ENCODE measurements at places on chromosomes 1 and 21.

DNA sequence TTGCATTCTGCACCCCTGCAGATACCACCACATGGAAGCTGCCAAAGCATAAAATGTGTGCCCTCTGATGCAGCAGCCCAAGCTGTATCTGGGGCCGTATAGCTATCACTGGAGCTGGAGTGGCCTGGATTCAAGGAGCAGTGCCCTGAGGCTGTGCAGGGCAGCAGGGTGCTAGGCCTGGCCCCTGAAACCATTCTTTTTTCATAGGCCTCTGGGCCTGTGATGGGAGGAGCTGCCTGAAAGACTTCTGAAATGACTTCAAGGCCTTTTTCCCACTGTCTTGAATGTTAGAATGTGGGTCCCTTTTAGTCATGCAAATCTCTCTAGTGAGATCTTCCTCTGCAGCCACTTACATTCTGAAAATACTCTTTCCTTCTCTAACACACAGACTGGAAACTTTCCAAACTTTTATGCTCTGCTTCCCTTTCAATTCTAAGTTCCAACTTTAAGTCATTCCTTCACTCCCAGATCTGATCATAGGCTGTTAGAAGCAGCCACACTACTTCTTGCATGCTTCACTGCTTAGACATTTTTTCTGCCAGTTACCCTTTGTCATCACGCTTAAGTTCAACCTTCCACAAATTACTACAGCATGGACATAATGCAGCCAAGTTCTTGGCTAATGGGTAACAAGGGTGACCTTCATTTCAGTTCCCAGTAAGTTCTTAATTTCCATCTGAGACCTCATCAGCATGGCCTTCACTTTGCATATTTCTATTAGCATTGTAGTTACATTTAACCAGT is 42.4 kb downstream of the DRAM2 start:
- no peak for DNase-seq

- DNase-seq = no peak
Observed at GRCh38 chr1:30145723-30146303, 577.6 kb downstream of the MATN1 start.

DNA sequence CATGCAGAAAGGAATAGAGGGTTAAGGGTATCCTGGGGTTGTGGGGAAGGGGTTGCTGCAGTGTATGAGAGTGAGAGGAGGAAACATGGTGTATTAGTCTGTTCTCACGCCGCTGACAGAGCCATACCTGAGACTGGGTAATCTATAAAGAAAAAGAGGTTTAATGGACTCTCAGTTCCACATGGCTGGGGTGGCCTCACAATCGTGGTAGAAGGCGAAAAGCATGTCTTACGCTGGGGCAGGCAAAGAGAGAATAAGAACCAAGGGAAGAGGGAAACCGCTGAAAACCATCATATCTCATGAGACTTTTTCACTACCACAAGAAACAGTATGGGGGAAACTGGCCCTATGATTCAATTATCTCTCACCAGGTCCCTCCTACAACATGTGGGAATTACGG is 17.7 kb downstream of the OSBPL9 start:
- no peak for DNase-seq

DNA sequence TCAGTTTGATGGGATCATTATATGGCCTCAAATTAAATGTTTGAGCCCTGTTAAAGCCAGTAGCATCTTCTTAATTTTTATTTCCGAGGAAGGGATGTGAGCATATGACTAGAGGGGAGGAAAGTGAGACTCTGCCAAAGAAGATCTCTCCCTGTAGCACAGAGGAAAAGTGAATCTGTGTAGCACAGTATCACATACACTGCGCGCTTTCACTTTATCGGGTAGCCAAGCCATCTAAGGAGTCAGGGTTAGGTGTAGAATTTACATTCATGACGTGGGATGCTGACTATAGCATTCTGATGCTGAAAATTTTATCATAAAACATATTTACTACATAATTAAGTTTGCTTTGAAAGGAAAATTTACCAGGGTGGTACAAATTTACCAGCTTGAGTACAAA is 24.0 kb downstream of the LRRC8D start:
- DNase-seq = no peak

GRCh38 chr1:209506101-209506500 is 77.4 kb upstream of the CAMK1G start:
- no peak for DNase-seq

GRCh38 chr1:111738436-111739193 is 580 bp downstream of the INKA2 start:
- DNase-seq = peak; percentile 33

DNA sequence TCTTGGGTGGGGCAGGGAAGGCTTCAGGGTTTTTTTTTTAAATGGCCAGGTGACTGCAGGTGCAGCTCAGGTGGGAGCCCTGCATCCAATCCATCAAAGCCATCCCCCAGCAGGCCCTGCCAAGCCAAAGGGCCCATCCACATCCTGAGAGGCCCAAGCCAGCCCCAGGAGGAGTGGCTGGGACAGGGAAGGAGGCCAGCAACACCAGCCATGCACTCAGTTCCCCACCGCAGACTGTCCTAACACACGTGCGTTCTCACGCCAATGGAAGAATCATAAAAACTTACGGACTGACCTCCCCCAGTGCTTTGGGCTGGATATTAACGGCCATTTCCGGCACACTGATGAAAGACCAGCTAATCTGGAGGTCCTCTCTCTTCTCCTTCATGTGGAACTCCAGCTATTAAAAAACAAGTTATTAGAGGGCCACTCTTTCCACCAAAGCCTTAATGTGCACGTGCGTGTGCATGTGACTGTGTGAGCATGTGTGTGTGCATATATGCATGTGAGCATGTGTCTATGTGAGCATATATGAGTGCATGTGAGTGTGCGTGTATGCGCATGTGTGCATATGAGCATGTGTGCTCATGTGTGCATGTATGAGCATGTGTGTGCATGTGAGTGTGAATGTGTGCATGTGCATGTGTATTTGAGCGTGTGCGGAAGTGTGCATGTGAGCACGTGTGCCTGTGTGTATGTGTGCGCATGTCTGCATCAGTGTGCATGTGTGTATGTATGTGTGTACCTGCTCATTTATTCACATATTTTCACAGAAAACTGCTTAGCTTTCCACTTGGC is 35.1 kb downstream of the C2CD2 start:
- DNase-seq = no peak

Data from stimulated activated CD8-positive, alpha-beta memory T cell treated with anti-CD3 and anti-CD28 coated beads, Interleukin-4, amount 100 ng/mL, for 24 hours (primary cell).